Stimulated activated CD8-positive, alpha-beta memory T cell treated with anti-CD3 and anti-CD28 coated beads, Interleukin-15, amount 100 ng/mL, for 24 hours (primary cell): ENCODE measurements at places on chromosomes 11 and 22.
A peak's percentile ranks its signal among the peaks of the same experiment; 100 is the strongest.

- no peak for DNase-seq
These were observed 10.0 kb upstream of the MTMR3 start for GRCh38 chr22:29872989-29873388.

- DNase-seq = no peak
These were observed 35.6 kb downstream of the KCNC1 start for GRCh38 chr11:17770048-17770652.

DNA sequence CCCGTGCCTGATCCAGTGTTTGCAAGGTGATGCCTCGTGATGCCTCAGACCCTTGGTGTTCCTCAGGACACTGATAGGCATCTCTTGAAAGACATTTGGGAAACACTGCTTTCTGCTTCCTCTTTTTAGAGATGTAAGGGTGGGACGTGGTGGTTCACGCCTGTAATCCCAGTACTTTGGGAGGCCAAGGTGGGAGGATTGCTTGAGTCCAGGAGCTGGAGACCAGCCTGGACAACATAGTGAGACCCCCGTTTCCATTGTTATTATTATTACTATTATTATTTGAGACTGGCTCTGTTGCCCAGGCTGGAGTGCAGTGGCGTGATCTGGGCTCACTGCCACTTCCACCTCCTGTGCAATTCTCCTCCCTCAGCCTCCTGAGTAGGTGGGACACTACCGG, 6.5 kb upstream of the SOX10 start:
- no peak for DNase-seq

DNA sequence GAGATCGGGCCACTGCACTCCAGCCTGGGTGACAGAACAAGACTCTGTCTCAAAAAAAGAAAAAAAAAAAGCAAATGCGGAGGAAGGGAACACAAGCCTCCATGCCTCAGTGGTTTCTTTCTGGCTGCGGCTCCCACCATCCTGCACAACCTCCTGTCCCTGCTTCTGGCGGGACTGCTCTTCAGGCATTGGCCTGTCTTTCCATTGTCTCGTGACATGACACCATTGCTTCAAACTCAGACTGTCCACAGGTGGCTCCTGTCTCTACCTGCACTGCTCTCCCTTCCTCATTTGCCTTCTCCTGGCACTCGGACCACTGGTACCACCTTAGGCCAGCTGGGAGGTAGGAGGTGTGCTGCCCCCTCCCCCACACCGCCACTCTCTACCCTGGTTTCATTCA, 10.6 kb upstream of the PPM1F start:
- no peak for DNase-seq

DNA sequence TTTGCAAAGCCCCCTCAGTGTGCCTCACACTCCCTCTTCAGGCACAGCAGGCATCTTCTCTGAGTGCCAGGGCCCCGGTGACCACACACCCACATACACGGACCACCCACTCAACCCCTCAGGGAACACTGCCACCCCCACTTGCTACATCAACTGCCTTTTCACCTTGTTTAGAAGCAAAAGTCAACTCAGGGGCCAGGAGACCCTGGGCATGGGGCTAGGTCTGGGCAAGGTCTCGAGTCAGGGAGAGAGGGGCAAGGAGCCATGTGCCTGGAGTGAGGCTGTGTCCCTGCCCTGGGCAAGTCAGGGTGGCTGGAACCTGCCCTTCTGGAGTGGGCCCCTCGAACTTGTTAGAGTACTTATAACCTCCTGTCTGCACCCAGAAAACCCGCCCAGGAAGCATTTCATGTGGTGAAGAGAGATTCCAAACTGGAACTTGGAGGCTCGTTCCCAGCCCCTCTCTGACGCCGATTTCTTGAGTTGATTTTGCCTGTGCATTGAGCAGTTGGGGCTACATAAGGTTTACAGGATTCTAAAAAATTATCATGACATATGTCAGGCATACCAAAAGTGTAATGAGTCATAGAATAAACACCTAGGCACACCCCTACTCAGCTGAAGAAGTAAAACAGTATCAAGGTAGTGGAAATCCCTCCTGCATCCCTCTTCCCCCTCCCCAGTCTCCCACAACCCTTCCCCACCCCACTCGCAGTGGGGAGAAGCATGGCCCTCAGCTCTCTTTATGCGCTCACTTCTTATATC, 74.3 kb downstream of the MYEOV start:
- no peak for DNase-seq

- DNase-seq = no peak
These were observed 8.3 kb downstream of the LGR4 start for GRCh38 chr11:27464289-27464696.

- DNase-seq = no peak
These were observed 4.6 kb downstream of the AP5B1 start for GRCh38 chr11:65776196-65776595.

DNA sequence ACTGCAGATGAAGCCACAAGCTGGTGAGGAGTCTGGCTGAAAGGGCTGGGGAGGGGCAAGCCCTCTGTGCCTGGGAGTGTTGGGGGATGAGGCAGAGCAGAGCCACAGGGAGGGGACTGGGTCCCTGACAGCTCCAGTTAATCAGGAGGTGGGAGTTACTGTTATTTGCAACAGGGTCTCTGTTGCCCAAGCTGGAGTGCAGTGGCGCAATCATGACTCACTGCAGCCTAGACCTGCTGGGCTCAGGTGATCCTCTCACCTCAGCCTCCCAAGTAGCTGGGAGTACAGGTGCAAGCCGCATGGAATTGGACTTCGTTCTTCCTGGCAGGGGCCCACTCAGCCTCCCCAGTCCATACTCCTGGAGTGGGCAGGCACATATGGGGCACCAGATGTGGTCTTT, 7.7 kb downstream of the SCN2B start:
- DNase-seq = no peak

DNA sequence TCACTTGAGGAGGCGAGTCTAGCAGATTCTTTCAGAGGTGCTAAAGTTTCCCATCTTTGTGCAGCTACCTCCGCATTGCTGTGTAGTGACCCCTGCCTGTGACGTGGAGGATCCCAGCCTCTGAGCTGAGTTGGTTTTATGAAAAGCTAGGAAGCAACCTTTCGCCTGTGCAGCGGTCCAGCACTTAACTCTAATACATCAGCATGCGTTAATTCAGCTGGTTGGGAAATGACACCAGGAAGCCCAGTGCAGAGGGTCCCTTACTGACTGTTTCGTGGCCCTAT, 8.9 kb upstream of the SAMM50 start:
- DNase-seq = no peak

DNA sequence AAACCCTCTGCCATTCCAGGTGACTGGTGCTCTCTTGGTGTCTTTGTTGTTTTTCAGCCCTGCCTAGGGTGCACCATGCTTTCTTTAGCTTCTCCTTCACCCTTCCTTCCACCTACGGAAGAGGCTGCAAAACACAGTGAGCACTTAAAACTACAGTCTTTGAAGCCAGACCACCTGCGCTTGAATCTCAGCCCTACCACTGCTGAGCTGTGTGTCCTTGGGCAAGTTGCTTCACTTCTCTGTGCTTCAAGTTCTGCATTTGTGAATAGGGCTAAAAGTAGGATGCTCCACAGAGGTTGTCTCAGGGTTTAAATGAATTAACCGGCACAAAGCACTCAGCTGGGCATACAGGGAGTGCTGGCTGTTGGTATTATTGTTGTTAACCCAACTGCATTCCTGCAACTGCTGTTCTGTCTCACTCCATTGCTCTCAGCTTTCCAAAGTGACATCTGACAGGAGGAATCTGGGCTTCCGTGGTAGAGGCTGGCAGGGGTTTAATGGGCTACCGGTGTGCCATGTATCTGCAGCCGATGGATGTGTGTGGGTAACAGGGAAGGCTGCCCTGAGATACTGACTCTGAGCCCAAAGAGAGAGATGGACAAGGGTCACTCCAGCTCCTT, 139.3 kb downstream of the FBXO7 start:
- no peak for DNase-seq

DNA sequence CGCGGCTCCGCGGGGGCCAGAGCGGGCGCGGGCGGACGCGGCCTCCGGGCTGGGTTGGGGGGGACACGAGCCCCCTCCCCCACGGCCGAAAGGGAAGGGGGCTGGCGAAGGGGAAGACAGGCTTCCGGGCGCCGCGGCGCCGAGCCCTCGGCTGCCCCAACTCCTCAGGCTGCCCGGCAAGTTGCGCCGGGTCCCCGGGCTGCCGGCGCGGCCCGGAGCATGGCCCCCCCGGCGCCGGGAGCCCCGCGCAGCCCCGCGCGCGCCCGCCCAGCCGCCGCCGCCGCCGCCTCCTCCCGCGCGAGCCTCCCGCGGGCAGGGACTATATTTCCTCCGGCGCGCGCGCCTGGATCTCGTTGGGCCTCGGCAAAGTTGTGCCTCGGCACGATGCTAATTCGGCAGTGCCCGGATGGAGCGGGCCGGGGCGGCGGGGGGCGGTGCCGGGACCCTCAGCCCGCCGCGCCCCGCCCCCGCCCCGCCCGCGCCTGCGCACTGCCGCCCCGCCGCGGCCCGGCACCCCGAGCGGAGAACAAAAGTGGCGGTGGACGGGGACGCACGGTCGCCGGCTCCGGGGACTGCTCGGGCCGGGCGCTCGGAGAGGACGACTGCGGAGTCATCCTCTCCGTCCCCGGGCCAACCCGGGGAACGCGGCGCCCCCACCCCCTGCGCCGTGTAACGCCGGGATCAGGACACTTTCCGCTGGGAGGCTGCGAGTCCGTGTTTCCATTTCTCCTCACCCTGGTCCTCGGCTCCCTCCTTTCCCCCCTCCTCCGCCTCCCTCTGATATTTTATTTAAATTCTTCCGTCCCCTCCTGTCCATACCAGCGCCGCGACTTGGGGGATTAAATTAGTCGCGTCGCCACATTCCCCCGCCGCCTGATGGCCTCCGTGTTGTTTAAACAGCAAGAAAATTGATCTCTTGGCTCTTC, at the start of gene PHF21B:
TSS of gene PHF21B (minus strand) at position 400 of the 926 bp plus-strand sequence. CDS start 456 bp downstream, outside the sequence.
- DNase-seq = peak; percentile 21
